Stimulated activated CD8-positive, alpha-beta memory T cell treated with anti-CD3 and anti-CD28 coated beads, Interleukin-4, amount 100 ng/mL, for 4 hours (primary cell): ENCODE measurements at places on chromosomes 3 and 15.

- no peak for DNase-seq
Measured at GRCh38 chr3:169002689-169003088, 660.8 kb downstream of the MECOM start.

DNA sequence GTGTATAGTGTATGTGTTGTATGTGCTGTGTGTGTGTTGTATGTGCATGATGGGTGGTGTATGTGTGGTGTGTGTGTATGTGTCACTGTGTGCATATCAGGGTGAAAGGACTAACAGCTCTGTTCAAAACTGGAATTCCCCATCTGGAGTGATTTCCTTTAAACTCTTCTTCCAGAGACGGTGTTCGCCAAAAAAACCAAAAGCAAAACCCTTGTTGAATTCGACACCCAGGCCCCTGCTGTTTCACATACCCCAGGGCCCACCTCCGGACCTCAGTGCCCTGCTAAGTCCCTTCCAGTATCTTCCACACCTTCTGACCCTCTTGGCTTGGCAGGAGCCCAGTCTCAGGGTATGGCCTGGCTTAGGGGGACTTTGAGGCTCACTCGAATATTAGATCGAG lies 44.9 kb upstream of the SEC13 start:
- no peak for DNase-seq

DNA sequence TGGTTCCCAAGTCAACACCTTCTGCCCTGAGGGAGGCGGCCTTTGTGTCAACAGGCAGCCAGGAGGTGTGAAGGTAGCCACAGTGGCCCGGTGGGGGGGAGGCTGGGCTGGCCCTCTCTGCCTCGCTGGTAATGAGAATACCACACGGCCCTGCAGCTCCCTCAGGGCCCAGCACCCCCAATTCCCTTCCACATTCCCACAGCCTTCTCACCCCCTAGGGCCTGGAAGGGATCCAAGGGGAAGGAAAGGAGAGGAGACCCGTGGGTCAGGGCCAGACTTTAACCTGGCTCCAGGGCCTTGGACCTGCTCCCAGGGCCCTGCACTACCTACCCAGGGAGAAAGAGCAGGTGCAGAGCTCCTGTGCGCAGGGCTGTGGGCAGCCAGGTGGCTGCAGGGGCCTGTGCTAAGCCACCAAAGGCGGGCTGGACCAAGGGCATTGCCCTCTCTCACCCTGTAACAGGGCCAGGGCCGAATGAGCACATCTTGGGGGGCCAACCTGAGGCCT lies 8.7 kb upstream of the MESP2 start:
- DNase-seq: no peak

DNA sequence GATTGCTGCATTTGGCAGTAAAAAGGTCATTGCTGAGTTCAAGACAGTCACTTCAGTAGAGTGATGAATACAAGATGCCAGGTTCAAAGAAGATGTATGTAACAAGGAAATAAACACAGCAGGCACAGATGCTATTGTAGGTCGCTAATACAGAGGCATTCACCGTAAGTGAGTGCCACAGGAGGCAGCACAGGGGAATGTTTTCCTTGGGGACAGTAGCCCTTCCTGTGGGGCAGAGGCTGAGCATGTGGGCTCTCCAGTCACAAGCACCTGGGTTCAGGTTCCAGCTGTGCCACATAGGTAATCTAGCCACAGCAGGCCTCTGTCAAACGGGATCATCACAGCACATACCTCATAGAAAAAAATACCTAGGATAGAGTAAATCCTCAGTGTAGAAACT lies 86.3 kb downstream of the RSL24D1 start:
- DNase-seq: no peak

DNA sequence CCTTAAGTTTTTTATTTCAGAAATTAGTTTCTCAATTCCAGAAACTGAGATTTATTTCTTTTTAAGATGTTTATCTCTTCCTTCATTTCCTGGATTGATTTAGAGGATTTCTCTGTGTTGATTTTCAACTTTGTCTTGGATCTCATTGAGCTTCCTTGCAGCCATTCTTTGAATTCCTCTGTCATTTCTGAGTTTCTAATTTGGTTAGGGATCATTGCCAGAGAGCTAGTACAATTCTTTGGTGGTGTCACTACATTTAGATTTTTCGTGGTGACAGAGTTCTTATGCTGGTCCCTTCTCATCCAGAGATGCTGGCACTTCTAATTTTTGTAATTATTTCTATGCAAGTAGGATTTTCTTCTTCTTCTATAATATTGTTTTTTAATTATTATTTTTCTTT lies 691.1 kb upstream of the NAALADL2 start:
- no peak for DNase-seq

- no peak for DNase-seq
Measured at GRCh38 chr15:25094519-25094918, 139.7 kb downstream of the SNRPN start.

- no peak for DNase-seq
Measured at GRCh38 chr3:171916888-171917287, 73.7 kb downstream of the TMEM212 start.

GRCh38 chr3:46865031-46865507 lies 1.8 kb upstream of the MYL3 start:
- no peak for DNase-seq
